ENCODE measurements at places on chromosomes 3 and 15.

DNA sequence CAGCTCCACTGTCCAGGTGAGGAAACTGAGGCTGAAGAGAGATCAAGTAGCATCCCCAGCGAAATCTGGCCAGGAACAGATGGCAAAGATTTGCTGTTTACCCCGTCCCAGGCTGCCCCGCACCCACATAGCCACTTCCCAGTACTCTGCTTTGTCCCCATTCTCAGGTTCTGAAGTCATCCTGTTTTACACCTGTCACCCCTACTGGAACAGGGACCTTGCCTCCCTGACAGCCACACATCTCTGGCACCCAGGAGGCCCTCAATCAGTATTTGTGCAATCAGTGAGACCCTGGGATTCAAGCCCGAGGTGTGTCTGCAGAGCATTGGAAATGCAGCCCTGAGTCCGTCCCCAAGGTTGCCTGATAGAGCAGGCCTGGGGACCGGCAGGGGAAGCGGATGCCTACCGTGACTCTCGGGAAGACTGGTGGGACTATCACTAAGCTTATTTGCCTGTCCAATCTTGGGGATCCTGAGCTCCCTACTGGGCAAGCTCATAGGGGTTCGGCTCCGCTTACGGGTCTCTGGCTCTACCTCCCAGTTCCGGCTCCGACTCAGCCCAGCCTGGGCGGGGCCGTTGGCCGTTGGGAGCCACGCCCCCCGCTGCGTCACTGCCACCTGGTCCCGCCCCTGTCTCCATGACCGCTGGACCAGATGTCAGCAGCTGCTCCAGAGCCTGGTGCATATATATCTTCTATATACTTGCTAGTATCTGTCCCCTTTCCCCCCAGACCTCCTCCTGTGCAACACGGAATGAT is 17.5 kb upstream of the FANCD2 start:
- peak; percentile 78 for DNase-seq

DNA sequence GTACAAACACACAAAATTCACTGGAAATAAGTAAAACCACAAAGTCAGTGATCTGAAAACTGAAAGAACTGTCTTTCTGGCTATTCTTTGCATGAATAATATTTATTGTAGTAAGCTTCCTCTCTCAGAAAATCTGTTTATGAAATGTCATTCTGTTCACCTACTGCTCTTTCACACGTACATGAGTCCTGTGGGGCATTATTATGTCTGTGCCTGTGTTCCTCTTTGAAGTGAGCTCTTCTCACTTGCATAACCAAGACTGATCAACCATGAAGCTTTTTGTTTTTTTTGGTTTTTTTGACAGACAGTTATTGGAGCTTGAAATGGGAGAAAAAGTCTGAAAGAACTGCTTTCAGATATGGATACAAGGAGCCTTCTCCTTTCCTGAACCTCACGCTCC is 195.8 kb downstream of the PLCH1 start:
- peak; percentile 1 for DNase-seq

- peak; percentile 79 for DNase-seq
Observed at GRCh38 chr3:185825639-185826481, 1.0 kb upstream of the IGF2BP2 start.

DNA sequence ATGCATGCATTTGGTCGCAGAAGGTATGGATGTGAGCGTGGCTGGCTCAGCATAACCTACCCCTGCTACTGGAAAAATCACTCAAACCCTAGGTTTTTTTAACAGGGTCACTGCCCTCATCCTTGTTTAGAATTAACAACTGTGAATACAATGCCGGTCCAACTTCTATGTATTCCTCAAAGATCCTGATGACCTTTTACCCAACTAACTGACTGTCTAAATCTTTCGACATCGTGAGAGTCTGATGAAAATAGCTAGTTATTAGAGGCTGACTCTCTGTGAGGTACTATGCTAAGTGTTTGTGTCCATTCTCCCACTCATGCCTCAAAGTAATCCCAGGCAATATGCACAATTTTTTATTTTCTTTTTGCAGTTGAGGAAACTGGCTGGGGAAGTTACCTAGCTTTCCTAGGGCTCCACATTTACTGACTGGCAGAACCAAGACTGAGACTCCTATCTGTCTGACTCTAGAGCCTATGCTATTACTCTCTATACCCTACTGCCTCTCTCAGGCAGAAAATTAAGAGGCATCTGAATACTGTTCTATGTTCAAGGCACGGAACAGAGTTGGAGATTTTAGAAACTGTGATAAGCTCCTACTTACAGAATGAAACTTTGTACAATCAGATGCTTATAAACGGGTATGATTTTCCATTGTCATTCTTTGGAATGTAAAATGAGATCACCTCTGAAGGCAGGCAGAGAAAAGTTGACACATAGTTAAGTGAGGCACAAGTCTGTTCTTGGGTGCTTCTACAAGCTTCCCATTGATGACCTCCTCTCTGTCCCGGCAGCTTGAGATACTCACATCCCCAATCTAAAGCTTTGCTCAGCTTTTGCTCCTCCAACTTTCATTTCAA is 56.4 kb downstream of the FILIP1L start:
- no peak for DNase-seq

DNA sequence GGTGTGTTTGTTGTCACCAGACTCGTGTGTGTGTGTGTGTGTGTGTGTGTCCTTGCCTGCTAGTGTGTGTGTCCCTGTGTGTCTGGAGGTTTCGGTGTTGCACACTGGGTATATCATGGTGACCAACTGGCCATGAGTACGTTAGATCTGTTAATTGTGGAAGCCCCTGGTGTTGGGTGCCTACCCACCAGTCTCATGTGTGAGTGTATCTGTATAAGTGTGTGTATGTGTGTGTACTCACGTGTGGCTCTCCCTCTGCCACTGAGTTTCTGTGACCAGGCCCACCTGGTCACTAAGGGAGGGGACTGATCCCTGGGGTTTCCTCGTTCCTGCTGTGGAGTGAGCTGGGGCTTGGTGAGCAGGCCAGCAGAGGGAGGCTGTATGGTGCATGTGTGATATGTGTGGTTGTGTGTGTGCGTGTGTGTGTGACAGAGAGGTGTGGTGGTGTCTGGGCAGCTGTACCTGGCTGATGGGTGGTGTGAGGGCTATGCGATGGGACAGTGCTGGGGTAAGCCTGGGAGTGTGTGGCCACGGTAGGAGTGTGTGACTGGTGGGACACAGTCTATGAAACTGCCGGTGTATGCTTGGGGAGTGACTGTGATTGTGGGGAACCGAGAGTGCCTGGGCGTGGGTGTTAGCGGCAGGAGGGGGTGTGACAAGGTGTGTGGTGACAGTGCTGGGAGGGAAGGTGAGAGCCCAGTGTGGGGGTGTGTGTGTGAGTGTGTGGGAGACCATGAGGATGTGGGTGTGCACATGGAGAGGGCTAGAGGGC is 1.8 kb downstream of the PRKCD start:
- no peak for DNase-seq

DNA sequence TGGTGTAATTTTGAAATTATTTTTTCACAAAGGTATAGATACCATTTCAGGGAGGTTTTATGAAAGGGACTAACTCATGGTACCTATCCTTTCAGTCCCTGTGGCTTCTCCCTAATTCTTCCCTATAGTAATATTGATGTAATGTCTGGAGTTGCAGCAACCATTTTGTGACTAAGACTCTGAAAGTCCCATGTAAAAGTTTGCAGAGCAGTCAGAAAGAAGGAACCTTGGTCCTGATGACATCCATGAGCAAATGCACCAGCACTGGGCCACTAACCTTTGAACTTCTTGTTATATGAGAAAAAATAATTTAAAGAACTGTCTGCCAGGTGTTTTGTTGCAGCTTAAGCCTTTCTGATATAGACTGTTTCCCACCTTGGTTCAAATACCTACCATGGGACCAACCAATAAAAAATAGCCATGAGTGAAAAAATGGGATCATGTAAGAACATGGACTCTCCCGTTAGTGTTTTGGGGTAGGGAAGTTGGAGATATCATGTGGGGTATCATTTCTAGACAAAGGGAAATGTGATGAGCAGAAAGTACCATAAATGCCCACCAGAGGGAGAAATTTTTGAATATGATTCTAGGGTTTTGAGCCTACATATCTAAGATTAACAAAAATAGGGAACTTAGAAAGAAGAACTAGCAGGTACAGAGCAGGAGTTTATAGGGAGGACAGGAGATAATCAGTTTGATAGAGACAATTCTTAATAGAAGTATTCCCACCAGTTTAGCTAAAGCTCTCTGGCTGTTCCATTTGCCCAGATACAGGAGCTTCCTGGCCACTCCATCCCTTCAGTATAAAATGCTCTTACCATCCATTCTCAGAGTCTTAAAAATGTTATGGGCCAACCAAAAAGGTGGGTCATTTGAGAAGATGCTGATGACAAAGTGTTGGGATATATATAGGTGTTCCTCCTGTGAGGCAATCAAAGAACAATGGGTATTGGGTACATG is 3.4 kb upstream of the CPOX start:
- DNase-seq = peak; percentile 51

DNA sequence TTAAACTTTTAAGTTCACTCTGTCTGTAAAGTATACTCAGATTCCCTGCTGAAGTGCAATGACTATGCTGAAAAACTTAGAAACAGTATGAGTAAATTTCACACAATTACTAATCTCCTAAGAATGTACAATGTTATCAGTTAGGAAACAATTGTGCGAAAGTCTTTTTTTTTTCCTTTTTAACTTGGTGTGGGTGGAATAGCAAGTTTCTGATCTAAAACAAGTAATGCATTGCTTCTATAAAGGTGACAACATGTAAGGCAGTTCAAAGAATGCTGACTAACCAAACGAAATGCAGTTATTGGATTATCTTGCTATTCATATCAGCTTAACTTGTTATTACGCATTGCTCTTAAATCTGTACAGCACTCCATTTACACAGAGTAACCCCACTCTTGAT is 19.3 kb upstream of the SLC12A8 start:
- DNase-seq = no peak

DNA sequence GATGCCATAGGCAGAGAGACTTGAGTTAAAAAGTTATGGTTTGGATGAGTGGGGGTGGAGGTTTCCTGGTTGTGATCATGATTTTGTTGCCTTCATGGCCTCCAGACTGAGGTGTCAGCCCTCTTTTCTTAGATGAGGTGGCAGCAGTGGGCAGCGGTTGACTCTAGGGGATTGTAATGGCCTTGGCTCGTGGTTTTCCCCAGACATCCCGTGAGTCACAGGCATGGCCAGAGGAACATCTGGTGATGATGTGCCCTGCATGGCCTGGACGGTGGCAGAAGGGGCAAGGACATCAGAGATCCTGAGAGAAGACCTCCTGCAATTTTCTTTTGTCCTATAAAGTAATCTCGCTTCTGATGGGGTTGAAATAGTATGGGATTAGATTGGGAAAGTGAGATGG is 12.4 kb downstream of the RETNLB start:
- no peak for DNase-seq

All from DMS53 (cell line).